ENCODE measurements at places on chromosomes 7 and 10.
A peak's percentile ranks its signal among the peaks of the same experiment; 100 is the strongest.

DNA sequence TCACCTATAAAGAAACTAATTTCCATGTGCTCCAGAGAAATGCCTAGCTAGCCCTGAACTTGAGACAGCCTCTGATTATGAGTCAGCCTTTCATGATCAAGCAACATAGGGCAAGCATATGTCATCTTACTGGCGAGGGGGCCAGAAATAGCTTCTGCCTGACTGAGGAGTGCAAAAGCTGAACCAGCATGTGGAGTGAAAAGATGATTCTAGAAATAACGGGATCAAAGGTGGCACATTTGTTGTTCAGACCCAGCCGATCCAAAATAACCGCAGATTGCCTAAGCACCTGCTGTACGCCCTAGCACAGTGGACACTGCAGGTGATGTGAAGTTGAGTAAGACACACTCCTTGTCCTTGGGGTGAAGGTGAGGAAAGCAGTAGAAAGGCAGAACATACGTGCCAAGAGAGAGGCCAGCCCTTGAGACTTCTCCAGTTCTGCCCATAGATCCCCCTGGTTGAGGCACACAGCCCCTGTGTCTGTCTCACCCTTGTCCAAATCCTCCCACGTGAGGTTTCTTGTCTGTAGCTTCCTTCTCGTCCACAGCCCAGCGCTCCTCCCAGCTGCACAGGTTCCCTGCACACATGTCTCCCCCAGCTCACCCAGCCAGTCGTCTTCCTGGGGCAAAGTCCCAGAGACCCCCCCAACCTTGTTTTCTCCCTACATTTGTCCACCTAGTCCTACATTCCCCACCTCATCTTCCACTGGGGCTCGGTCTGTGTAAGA lies 2.8 kb upstream of the BCL7B start:
- DNase-seq = peak; percentile 28

DNA sequence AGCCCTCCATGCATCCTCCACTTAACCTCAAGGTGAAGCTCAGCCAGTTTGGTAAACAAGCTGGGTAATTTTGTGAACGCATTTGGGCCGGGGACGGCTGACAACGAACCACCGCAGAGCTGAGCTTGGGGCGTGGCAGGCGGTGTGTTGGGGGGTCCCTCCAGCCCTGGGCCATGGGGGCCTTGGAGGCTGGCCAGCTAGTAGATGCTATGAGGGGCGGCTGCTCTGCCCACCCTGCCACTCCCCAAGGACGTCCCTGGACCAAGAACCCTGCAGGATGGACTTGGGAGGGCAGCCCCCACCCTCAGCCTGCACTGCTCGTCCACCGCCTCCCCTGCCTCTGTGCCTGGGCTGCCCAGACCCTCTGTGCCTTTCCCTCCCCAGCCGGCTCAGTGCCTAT lies 12.0 kb upstream of the SCART1 start:
- no peak for DNase-seq

GRCh38 chr7:16891338-16891737 lies 9.6 kb upstream of the AGR3 start:
- no peak for DNase-seq

- no peak for DNase-seq
Measured at GRCh38 chr10:536371-536925, 153.0 kb downstream of the DIP2C start.

DNA sequence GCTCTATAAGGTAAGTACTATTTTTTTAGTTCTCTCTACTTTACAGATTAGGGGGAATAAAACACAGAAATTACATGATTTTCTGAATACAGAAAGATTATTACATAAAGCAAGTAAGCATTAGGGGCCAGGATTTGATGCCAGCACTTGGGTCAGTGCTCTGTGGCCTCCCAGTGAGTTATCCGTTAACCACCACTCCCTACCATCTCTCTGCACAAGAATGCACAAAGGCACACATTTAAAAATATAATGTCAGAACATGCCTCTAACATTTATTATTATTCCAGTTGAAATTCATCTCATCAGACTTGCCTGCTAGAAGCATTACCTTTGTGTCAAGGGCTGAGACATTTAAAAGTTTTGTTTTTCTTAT lies 59.0 kb downstream of the MET start:
- DNase-seq = no peak

Data from stimulated activated CD4-positive, alpha-beta T cell treated with anti-CD3 and anti-CD28 coated beads, Interleukin-1b, Interleukin-23, amount 100 ng/mL, for 48 hours (primary cell).